ENCODE measurements at places on chromosomes 4 and X. TPM values are rescaled to one million over a fixed set of nuclear protein-coding genes. Genes with fewer than 3 reads are reported as not detected.

The ANOS1 gene
- total RNA-seq: 23.1 TPM

The MAGIX gene
- total RNA-seq: 3.5 TPM

DNA sequence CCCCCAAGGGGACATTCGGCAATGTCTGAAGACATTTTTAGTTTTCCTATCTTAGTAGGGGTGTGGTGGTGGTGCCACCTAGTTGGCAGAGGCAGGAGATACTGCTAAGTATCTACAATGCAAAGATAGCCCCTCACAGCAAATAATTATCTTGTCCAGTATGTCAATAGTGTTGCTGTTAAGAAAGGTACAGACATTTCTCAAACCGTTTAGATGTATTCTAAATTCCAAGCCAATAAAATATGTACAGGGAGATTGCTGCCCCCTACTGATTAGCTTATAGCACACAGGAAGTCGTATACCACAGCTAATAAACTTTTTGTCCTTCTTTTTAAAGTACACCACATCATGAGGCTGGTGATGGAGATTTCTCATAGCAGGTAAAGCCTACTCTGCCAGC, 260.5 kb downstream of the TMA16 start:
- DNase-seq: no peak

DNA sequence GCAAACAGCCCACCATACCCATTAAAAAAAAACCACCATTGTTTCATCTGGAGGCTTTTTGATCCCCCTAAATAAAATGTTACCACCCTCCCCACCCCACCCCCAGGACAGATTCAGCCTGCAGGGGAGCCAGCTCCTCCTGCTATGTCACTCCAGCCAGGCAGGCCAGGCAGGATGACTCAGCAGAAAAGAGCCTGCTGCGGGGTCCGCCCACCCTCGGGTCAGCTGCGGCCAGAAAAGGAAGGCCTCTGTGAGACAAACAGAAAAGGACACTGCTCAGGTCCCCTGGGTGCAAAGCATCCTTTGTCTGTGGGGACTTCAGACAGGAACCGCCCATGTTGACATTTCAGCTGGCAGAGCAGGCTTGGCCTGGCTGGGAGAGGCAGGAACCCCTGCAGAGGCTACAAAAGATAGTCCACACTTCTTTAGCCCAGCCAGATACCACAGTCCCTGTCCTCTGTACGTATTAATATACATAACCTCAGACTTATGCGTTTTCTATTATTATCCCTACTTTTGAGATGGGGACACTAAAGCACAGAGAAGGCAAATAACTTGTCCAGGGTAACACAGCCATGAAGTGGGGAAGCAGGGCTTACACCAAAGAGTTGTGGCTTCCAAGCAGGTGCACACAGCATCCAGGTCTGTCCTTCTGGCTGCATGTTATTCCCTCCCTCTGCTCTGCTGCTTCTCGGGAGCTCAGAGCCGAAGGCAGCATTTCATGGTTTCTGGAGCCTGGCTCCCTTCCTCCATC, 147.7 kb downstream of the CPEB2 start:
- DNase-seq: no peak

DNA sequence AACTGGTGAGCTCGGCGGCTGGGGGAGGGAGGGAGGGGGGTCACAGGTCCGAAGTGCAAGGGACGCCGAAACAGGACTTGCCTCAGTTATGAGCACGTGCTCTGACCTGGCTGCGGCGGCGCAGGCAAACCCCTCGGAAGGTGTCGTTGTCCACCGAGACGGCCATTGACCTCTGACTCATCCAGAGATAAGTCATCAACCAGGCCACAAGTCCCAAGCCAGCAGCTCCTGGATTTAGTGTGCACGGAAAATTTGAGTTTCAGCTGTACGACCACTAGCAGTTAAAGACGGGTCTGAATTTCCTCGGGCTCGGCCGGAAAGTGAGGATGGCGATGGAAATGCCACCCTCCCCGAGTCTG, 674 bp downstream of the SH3D19 start:
- DNase-seq: no peak

DNA sequence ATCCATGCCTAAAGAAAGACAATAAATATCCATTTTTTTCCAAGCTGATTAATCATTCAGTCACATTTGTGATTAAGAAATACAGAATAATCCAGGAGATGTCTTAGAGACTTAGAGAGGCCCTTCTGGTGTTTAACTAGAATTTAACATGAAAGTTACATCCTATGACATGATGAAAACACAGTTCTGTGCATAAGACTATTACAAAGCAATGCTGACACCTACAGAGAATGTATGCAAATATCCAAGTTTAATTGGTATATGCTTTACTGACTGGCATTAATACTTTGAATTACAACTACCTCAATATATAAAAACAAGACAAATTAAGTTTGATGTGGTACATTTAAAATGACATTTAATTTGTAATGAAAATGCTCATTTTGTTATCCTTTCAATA, 17.8 kb upstream of the TLL1 start:
- no peak for DNase-seq

DNA sequence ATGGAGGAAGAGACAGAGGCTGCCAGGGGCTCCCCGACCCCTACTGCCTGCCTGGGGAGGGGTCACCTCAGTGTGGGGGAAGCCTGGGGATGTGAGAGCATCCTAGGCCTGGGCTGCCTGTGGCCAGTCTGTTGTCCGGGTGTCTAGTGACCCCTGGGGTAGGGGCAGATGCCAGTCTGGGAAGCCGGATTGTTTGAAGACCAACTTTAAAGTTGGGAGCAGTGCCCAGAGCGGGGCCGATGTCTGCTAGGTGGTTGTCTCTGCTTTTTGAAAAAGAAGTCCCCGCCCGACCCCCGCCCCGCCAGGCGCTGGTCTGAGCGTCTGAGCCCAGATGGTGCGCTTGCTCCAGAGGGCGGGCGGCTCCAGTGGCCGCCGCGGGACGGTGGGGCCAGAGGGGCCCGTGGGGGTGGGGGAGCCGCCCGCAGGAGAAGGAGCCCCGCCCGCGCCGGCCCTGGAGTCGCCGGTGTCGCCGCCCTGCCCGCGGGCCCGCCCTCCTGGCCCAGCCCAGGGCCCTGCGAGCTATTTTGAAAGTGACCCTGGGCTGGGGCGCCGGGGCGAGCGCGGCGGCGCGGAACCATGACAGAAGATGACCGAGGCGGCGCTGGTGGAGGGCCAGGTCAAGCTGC, at the start of gene DOK7:
Gene DOK7, plus strand, starts transcription at position 517 of the 626 bp plus-strand sequence. Its CDS starts 70 bp downstream, at position 587.
- no peak for DNase-seq

- DNase-seq: no peak
Observed at GRCh38 chr4:143721317-143721716, 20.8 kb upstream of the FREM3 start.

DNA sequence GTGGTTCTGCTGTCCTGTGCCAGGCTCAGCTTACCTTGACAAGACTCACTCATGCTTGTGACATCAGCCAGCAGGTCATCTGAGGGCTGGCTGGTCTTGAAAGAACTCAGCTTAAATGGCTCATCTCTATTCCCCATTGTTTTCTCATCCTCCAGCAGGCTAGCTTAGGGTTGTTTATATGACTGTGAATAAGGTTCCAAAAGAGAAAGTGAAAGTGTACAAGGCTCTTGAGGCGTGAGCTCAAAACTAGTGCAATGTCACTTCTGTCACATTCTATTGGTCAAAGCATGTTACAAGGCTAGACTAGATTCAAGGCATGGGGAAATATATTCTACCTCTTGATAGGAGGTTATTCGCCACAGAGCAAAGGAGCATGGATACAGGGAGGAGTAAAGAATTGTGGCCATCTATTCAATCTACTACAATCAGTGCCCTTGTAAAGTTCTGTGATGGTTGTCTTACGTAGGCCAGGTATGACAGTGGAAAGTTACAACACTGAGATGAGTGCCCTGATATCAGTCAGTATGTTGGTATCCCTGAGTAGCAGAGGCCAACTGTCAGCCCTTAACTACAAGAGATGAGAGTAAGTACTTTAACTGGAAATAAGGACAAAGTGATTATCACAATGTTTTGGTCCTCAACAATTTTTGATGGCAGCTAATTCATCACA, 19.8 kb upstream of the TMLHE start:
- DNase-seq: no peak

- DNase-seq: no peak
Observed at GRCh38 chr4:105944540-105944939, 49.3 kb downstream of the NPNT start.

GRCh38 chr4:25437926-25438325, 60.9 kb downstream of the ANAPC4 start:
- DNase-seq: no peak

- DNase-seq: no peak
Observed at GRCh38 chr4:153545822-153546221, 79.7 kb downstream of the TMEM131L start.

DNA sequence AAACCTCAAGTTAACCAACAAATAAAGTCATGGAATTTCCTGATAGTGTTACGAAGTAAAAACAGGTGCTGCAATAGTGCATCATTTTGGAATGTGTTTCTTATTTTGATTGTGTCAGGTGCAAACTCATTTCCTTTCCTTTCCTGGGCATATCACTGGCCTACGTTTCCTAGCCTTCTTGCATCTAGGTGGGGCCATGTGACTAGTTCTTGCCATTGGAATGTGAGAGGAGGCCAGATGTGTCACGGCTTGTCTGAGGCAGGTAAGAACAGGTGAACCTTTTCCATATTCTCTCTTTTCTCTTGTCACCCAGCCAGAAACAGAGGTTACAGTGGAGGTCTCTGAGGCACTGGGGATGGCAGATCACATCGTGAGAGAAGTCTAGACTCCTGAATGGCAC, 868.0 kb downstream of the RPA4 start:
- no peak for DNase-seq

- no peak for DNase-seq
Observed at GRCh38 chr4:126658411-126658810, 974.3 kb upstream of the INTU start.
